ENCODE measurements at places on chromosomes 5 and 9.
A peak's percentile ranks its signal among the peaks of the same experiment; 100 is the strongest.

DNA sequence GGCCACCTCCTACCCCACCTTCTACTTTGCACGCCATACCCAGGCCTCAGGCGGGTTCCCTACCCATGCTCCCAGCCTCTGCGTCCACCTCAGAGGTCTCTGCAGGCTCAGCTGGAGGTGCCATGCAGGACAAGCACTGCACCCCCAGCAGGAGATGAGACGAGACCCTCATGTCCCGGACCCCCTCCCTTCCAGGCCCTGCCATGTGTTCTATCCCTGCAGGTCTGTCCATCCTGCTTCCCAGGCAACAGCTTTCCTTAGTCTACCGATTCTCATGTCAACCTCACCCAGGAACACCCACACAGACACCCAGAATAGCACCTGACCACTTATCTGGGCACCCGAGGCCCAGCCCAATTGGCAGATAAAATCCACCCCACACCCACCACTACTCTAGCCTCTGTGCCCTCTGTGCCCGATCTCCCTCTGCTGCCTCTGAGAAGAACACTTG, 52.1 kb downstream of the SEMA4D start:
- DNase-seq, result peak; percentile 46

DNA sequence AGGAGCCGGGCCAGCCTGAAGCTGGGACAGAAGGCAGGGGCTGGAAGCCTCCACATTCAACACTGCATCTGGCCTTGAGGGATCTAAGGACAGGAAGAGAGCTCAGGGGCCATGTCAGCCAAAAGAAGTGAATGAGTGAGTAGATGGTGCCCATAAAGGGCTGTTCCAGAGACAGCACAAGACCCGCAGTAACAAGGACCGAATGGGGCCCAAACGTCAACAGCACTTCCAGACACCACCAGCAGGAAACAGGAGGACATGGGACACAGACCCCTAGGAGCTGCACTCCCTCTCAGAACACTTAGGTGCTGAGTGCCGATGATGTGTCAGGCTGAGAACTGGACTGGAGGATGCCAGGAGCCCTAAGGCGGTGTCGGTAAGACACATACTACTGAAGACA, 114.8 kb upstream of the FAM120A start:
- DNase-seq, result no peak

GRCh38 chr9:88319936-88320747, 68.1 kb upstream of the SPIN1 start:
- DNase-seq, result no peak

DNA sequence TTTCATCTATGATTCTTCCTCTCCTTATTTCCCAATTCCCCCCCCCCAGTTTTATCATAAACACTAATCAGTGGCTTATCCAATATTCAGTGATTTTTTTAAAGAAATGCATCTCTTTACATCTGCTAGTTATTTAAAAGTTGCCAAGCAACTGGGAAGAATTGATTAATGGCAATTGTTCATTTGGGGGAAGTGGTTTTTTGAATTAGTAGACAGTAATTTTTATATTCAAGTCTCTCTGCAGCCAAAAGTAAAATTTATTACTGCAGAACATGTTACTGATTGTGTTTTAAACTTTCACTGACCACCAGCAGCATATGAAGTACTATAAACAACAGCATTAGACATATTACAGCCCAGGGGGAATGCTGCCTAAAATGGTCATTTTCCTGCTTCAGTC, 308.8 kb upstream of the NREP start:
- no peak for DNase-seq

GRCh38 chr9:105341434-105342146, 97.1 kb downstream of the SLC44A1 start:
- peak; percentile 17 for DNase-seq

- no peak for DNase-seq
Observed at GRCh38 chr5:131571669-131572168, 63.3 kb downstream of the RAPGEF6 start.

- DNase-seq, result peak; percentile 17
Observed at GRCh38 chr9:137077010-137077747, at the start of gene UAP1L1. UAP1L1 (plus strand) TSS chr9:137077517; CDS start chr9:137077533, 16 bp downstream.

DNA sequence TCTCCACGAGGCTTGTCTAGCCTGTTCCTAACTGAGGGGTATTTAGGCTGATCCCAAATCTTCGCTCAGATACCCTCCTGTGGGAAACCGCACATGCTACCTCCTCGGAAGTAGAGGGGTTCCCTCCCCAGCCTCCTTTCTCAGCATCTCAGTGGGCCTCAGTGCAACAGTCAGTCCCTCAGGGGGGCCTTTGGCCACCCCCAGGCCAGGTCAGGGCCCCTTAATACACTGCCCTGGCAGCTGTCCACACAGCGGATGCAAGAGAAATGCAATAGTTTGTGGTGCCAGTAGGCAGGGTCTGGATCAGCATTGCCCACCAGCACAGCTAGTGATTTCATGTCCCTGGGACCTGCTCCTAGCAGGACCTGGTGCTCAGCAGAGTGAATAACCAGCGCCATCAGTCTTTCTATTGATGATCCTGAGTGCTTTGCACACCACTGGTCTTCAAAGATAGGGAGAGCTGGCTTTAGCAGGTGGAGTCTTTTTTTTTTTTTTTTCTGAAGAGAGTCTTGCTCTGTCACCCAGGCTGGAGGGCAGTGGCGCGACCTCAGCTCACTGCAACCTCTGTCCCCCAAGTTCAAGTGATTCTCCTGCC, 7.5 kb downstream of the PLPP7 start:
- no peak for DNase-seq

- no peak for DNase-seq
Observed at GRCh38 chr5:12636209-12636608, 732.0 kb upstream of the CTNND2 start.

DNA sequence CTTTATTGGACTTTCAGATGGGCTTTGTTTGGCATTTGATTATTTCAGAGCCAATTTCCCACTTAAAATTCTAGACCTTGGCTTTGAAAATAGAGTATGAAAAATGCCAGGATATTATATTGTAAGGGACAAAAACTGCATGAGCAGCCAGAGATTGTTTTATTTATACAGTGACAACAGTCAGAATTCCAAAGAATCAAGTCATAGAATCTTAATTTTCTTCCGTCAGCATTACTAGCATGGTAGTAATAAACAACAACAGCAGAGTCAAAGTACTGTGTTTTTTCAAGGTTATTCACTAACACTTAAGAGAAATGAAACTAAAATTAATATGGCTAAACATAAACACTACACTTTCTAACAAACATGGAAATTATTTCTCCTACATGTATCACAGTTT, 52.2 kb downstream of the MLLT3 start:
- DNase-seq, result no peak

- no peak for DNase-seq
Observed at GRCh38 chr5:6667648-6668047, 34.4 kb downstream of the SRD5A1 start.

GRCh38 chr9:36941441-36941840, 92.6 kb downstream of the PAX5 start:
- DNase-seq, result no peak

DNA sequence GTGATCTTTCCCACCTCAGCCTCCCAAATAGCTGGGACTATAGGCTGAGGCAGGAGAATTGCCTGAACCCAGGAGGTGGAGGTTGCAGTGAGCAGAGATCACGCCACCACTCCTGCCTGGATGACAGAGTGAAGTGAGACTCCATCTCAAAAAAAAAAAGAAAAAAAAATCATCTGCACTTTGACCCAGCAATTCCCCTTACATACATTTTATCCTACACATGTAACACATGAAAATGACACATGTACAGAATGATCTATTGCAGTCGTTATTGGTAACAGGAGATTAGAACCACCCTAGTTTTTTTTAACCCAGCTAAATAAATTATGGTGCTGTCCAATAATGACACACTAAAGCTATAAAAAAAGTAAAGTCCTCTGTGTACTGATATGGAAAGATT, 14.2 kb downstream of the RUFY1 start:
- no peak for DNase-seq
